ENCODE measurements at places on chromosomes 13 and 19. TPM values are rescaled to one million over a fixed set of nuclear protein-coding genes. Genes with fewer than 3 reads are reported as not detected.

Gene ZNF888
- total RNA-seq = 0.74 TPM

GRCh38 chr13:95524264-95524901, 28.1 kb upstream of the CLDN10 start:
- no peak for DNase-seq

GRCh38 chr13:110221406-110222117, 85.4 kb downstream of the COL4A1 start:
- DNase-seq = no peak

DNA sequence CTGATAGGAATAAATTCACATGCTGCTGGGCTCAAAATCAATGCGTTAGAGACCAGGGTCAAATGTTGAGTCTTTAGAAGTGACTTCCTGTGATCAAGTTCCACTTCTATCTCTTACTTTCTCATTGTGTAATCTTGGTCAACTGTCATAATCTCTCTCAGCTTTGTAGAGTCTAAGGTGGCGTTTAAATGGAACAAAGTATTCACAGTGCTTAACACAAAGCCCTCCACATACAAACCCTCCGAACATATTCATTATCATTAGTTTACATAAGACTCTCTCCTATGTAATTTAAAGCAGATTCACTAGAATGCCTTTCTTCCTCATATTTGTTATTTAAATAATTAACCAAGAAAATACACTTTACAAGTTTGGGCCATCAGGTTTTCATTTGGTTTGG, 1044.1 kb downstream of the EFNB2 start:
- no peak for DNase-seq

GRCh38 chr13:80313668-80314256, 27.2 kb downstream of the SPRY2 start:
- DNase-seq = no peak

DNA sequence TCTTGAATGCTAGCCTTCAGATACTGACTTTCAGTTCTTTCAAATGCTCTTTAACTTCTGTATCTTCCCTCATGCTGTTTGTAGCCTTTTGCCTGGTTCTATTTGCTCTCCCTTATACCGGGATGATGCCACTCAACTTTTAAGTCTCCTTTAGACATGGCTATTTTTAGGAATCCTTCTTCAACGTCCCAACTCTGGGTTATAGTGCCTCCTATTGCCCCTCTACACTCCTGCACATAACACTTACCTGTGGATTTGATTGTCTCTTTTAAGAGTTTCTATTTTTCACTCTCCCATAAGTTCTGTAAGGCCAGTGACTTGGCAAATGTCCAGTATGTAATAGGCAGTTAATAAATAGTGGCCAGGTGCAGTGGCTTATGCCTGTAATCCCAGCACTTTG, 343.0 kb downstream of the KLF5 start:
- no peak for DNase-seq

GRCh38 chr13:97388373-97388772, 45.6 kb upstream of the RAP2A start:
- no peak for DNase-seq

Gene POU4F1
- total RNA-seq = 0.08 TPM

- no peak for DNase-seq
Observed at GRCh38 chr13:97933776-97934175, 19.7 kb upstream of the IPO5 start.

DNA sequence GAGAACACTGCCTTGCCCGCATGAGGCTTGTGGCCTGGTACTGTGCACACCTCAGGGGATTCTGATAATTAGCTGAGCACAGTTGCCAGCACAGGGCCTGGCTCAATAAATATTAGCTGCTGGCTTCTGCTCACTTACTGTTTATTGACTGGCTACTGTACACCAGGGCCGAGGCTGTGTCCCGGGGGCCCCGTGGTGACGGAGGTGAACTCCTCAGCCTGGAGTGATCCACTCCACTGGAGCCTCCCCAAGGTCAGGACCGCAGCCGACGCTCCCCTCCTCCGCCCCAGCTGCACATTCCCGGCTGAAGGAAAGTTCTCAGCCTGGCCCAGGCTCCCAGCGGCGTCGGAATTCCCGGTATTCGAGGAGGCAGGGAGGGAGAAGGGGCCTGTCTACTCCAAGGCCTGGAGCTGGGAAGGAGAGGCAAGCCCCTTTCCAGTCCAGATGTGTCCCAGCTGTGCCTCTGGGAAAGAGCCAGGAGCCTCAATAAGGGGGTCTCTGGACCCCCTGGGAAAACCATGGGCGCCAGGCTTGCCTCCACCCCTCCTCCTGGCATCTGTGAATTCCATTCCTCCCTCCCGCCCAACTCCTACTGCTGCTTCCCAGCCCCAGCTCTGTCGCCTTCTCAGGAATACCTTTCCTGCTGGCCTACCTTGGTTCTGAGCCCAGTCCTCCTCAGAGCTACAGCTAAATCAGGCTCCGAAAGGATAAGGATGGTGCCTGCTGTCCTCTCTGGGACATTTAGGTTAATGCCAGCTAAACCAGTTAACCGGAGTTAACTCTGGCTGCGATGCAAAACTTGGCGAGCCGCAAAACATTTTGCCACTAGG, 7.3 kb downstream of the RPS16 start:
- DNase-seq = no peak

Gene GRIK5
- total RNA-seq = 0.61 TPM

GRCh38 chr19:30864391-30865215, 484.6 kb downstream of the TSHZ3 start:
- DNase-seq = no peak

DNA sequence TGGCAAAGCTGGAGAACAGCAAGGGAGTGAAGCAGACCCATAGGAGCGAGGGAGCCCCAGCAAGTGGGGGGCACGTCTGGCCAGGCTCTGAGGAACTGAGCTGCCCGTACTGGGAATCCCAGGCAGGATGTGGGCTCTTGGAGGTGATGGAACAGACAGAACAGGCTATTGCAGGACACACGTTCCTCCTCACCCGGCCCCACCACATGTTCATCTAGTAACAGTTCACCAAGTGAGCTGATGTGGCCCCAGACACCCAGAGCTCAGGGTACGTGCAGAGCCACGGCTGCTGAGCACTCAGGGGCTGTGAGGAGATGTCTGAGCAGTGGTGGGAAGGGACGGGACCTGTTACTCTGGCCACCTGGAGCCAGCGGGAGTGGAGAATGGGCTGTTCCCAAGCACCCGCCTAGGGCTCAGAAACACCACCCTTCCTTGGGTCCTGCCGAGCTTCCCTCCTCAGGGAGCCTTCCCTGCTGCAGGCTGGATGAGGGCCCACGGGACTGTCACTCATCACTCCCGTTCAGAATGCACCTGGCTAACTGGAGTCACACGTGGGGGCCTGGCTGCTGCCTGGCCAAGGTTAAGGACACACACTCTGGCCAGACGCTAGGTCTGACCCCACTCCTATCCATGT, 18.4 kb downstream of the ELL start:
- no peak for DNase-seq

Gene ZNF560
- not detected for total RNA-seq

Gene FCAR
- not detected for total RNA-seq

DNA sequence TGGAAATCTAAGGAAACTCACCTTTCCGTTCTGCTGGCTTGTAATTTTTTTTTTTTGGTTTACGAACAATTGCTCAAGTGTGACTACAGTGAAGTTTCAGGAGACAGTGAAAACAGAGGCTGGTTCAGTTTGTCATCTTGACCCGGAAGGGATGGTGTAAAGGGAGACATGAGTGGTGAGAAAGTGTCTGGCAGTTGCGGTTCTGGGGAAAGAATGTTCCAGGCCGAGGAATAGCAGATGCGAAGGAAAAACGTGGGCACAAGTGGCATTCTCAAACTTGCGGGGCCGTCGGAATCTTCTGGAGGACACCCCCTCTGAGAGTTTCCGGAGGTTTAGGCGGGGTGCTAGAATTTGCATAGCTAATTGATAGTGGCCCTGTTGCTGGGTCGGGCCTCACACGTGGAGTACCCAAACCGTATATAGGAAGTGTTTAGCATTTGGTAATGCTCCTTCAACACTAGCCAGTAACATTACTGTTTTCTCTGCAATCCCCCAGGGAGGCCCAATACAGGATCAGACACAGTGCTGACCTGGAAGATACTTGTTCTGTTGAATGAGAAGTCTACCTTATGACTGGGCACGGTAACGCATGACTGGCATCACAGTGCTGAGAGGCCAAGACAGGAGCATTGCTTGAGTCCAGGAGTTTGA, 2.8 kb upstream of the TNFSF9 start:
- no peak for DNase-seq

GRCh38 chr13:32897296-32897695, 118.9 kb upstream of the KL start:
- no peak for DNase-seq

DNA sequence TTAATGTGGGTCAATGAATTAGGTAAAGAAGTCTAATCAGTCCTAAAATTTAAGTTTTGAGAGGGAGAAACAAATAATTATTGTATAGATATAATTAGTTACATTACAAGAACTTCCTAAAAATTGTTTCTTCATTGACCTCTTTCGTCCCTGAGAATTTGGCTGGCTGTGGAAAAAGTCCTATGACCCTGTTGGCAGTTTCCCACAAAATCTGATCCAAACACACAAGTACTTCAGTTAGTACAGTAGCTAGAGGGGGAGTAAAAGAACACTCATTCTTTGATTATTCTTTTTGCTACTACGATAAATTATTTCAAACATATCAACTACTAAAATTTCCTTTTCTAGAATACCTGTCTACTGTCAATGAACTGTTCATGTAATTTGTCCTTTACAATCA, 11.3 kb downstream of the POSTN start:
- no peak for DNase-seq

Gene LSR
- 17.1 TPM for total RNA-seq

GRCh38 chr13:46178143-46178542, 3.8 kb downstream of the LCP1 start:
- DNase-seq = no peak

DNA sequence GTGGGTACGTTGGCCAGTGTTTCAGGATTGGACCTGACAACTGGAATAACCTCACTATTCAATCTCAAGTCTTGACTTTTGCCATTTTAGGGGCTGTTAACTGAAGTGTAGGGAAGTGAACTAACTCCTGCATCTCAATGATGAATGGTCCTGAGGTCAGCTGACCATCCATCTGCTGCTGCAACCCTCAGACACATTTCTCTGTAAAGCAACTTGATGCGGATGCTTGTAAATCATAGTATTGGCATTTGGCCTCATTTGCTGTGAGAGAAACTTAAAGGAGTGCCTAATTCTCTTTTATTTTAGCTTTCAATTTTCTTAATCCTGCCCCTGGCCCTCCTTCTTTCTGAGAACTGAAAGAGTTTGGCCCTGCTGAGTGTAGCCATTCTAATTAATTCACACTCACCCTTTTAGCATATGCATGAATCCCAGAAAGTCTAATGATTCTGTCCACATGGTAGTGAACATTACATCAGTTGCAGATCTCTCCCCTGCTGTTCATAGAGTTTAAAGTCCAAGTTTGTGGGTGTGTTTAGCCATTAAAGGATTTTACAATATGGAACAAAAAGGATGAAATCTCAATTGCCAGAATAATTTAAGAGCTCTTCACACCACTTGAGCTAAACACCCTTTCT, 1531.4 kb upstream of the SLC10A2 start:
- no peak for DNase-seq

Gene CYP4F2
- not detected for total RNA-seq

Gene CDX2
- not detected for total RNA-seq

DNA sequence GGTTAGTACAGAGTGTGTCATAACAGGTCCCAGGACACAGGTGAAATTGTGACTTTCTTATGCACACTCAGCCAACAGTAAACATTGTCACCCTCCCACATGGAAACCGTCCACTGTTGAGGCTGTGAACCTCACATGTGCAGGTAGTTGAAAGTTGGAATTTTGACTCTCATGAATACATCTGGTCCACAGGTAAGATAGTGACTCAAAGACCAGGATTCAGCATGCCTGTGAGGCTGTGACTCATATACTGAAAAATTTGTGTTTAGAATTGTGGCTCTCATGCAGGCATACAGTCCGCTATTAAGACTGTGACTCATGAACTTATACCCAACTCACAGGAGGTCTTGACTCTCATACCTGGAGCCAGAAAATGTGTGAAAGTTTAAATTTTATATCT, 67.8 kb downstream of the ZNF728 start:
- no peak for DNase-seq

GRCh38 chr13:42762917-42763316, 18.5 kb upstream of the FAM216B start:
- DNase-seq = no peak

DNA sequence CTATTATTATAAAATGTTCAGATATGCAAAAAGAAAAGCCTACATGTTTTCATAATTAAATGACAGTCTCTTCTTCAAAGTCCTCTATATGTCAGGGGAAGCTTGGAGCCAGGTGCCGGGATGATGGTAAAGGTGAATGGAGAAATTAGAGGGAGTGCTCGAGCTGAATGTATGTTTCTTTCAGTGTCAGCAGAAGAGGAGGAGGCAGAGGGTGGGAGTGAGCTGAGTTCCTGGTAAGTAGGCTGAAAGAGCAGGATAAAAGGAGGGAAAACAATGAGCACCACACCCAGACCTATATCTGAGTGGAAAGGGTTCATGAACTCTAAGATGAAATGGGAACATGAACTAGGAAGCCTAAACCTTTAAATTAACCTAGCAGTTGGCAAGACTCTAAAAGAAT, 307.6 kb upstream of the NBEA start:
- no peak for DNase-seq

Gene LRRC4B
- not detected for total RNA-seq

Gene AMH
- total RNA-seq = 3.9 TPM

DNA sequence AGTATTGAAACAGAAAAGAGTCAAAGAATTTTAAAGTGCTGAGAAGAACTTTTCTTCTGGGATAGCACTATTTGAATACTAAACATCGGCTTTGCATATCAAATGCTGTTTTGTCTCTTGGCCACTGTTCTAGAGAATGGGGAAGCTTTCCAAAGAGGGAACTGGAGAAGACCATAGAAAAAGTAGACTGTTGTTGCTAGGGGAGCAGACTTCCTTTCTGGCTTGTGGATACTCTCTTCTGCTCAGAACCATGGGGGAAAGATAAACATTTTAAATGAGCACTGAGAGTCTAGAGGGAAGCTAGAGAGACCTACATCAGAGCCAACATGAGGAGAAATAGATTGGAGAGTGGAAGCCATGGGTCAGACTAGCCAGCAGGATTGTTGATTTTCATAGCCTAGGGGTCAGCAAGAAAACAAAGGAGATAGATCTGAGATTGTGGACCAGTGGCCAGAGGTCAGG, 315.7 kb downstream of the KCTD12 start:
- no peak for DNase-seq

Gene EFNA2
- not detected for total RNA-seq

DNA sequence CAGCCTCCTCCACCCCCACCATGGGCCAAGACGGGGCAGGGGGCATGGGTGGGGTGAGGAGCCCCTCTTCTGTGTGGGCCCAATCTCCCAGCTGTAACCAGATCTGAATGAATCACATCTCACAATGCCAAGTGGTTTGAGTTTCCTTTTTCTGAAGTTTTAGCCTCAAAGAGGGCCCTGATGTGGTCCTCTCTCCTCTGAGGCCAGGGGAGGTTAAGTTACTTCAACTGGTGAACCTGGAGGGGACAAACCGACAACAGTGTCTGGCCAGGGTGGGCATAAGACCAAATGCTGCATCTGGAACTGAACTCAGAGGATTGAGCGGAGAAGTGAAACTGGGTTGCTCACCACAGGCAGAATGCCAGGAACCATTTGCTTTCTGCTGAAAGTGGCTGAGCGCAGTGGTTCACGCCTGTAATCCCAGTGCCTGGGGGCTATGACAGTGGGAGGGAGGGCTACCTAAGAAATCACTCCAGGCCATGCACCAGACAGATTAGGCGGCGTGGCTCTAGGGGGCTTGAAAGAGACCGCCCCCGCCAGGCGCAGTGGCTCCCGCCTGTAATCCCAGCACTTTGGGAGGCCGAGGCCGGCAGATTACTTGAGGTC, 15.4 kb upstream of the IRGC start:
- no peak for DNase-seq

GRCh38 chr13:33931397-33932311, 113.7 kb downstream of the RFC3 start:
- DNase-seq = no peak

Gene HMG20B
- total RNA-seq = 60.9 TPM
